ENCODE measurements at places on chromosomes 7 and 10. TPM values are rescaled to one million over a fixed set of nuclear protein-coding genes. Genes with fewer than 3 reads are reported as not detected.

DNA sequence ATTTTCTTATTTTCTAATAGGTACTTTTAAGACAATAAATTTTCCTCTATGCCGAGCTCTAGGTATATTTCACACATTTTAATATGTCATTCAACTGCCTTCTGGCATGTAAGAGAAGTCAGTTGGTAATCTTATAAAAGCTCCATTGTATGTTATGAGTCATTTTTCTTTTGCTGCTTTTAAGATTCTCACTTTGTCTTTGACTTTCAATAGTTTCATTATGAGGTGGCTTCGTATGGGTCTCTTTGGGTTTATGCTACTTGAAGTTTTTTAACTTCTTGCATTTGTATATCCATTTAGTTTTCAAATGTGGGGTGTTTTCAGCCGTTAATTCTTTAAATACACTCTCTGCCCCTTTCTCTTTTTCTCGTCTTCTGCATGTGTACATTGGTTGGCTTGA lies 80.5 kb downstream of the ABCA13 start:
- H3K27ac ChIP-seq: no peak overlapping the region
- no peak for DNase-seq
- no peaks in the 10 kb centered on the region for H3K27me3 ChIP-seq

- H3K36me3 ChIP-seq: peaks cover 9% of the 10 kb centered on the region
- H3K4me3 ChIP-seq: peak overlapping the region; percentile 97
- no peak for DNase-seq
- H3K27ac ChIP-seq: peak overlapping the region; percentile 96
Measured at GRCh38 chr10:110305767-110306451, 1.2 kb upstream of the SMNDC1 start.

- DNase-seq: no peak
- peaks cover 18% of the 10 kb centered on the region for H3K4me1 ChIP-seq
- H3K27me3 ChIP-seq: no peaks in the 10 kb centered on the region
- H3K4me3 ChIP-seq: no peak overlapping the region
- no peak overlapping the region for H3K27ac ChIP-seq
Measured at GRCh38 chr7:133364959-133365690, 112.2 kb downstream of the EXOC4 start.

- H3K4me1 ChIP-seq: no peaks in the 10 kb centered on the region
- H3K27ac ChIP-seq: no peak overlapping the region
- H3K36me3 ChIP-seq: no peaks in the 10 kb centered on the region
- no peak overlapping the region for H3K4me3 ChIP-seq
- DNase-seq: no peak
Measured at GRCh38 chr10:86024281-86025041, 342.1 kb downstream of the GRID1 start.

DNA sequence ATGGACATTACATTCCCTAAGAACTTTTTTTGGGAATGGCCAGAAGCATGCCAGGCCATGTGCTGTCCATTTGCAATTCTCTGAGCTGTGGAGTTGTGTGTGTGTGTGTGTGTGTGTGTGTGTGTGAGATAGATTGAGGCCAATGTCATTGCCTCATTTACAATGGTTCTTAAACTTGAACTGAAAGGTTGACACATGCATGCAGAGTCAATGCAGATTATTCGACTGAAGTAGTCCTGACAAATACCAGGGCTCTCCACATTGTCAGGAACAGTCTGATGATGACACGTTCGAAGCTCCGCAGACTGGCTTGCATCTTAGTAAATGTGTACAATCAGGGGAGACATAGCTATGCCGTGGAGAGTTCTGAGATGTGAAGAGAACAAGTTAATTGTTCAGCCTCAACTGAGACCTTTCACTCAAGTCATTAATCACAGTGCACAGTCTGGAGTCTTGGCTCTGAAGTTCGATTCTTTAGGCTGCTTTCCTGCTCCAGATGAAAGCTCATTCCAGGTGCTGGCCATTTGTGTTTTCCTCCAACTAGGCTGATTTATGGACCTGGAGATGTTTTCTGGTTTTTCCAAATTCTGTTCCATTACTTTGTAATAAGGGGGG lies 921.9 kb downstream of the LRMDA start:
- H3K4me3 ChIP-seq: no peak overlapping the region
- peaks cover 2% of the 10 kb centered on the region for H3K4me1 ChIP-seq
- no peak for DNase-seq
- H3K27ac ChIP-seq: no peak overlapping the region
- no peaks in the 10 kb centered on the region for H3K36me3 ChIP-seq

- H3K27me3 ChIP-seq: no peaks in the 10 kb centered on the region
- H3K4me3 ChIP-seq: peak overlapping the region; percentile 56
Measured at GRCh38 chr7:1535701-1536454, 5.4 kb downstream of the MAFK start.

- DNase-seq: no peak
- H3K4me1 ChIP-seq: no peaks in the 10 kb centered on the region
- H3K4me3 ChIP-seq: no peak overlapping the region
- peaks cover 22% of the 10 kb centered on the region for H3K27me3 ChIP-seq
- H3K27ac ChIP-seq: no peak overlapping the region
Measured at GRCh38 chr7:149685455-149685854, 87.9 kb downstream of the ZNF467 start.

DNA sequence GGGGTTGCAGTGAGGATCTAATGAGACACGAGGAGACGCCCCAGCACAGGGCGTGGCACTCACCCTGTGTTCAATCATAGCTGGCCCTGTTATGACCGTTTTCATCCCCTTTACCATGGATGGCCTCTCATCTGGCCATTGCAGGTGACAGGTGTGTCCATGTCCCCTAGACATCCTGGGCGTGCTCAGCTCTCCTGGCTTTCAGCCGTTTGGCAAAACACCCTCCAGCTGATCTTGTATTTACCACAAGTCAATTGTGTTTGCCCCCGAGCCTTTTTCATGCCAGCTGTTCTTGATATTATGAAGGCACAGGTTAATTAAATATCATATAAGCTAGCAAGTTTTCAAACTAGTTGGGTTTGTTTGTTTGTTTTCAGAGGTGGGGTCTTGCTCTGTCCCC lies 97.1 kb downstream of the CHST15 start:
- no peak for DNase-seq
- no peak overlapping the region for H3K27ac ChIP-seq
- peaks cover 33% of the 10 kb centered on the region for H3K4me1 ChIP-seq
- H3K27me3 ChIP-seq: peaks cover 27% of the 10 kb centered on the region

DNA sequence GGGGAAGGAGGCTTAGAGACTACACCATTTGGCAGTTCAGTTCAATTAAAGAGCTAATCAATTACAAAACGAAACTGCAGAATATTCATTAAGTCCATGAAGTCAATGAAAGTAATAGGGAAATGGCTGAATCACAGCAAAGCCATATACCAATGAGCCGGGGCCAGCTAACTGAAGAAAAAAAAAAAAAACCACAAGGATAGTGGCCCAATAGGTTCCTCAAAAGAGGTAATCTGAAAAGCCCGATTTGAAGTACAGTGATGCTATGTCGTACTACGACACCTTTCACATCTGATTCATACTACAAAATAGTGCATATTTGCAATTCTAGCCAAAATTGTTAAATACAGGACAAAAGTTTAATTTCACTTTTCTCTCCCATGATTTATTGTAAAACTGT lies 2.5 kb downstream of the ARHGAP12 start:
- H3K4me1 ChIP-seq: peaks cover 36% of the 10 kb centered on the region
- peak overlapping the region; percentile 85 for H3K4me3 ChIP-seq
- no peaks in the 10 kb centered on the region for H3K36me3 ChIP-seq
- H3K27ac ChIP-seq: no peak overlapping the region

- H3K27me3 ChIP-seq: peaks cover 4% of the 10 kb centered on the region
- no peak overlapping the region for H3K4me3 ChIP-seq
- no peaks in the 10 kb centered on the region for H3K36me3 ChIP-seq
- no peak for DNase-seq
- no peak overlapping the region for H3K27ac ChIP-seq
- peaks cover 14% of the 10 kb centered on the region for H3K4me1 ChIP-seq
Measured at GRCh38 chr7:95863-96260, 96.5 kb upstream of the FAM20C start.

DNA sequence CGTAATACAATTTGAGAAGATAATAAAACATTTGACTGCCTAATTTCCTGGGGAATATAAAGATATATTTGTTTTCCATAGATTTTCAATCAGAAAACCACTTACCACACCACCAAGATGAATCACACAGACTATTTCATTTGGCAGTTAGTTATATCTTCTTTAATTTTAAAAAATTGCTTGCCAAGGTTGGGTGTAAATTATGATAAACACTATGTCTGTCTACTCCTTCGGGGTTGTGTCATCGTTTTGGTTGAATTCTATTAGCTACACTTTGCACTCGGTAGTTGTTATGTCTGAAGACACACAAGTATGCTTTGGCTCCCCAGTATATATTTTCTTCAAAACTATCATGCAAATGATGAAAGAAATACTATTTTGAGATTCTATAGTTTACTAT lies 594.8 kb upstream of the SEMA3D start:
- no peaks in the 10 kb centered on the region for H3K36me3 ChIP-seq
- H3K4me3 ChIP-seq: no peak overlapping the region
- no peaks in the 10 kb centered on the region for H3K4me1 ChIP-seq
- no peak overlapping the region for H3K27ac ChIP-seq
- no peak for DNase-seq

DNA sequence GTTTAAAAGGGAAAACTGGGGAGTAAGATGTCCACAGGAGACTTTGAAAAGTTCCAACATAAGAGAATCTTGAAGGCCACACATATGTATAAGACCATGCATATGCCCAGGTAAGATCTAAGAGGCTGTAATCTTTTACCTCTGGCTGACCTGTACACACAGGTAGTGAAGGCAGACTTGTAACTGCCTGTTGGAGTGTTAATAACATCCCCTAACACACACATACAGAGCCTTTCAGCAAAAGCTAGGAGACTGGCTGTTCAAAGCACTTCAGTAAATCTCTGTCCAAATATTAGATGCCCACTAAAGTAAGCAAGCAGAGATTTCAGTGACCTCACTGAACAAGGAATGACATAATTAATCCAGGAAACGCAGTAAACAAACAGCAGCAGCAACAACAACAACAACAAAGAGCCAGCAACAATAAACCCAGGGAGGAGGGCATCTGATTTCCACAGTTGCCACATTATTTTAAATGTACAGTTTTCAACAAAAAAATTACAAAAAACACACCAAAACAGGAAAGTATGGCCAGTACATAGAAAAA lies 15.0 kb downstream of the CYP51A1 start:
- no peak overlapping the region for H3K27ac ChIP-seq
- peaks cover 45% of the 10 kb centered on the region for H3K36me3 ChIP-seq
- H3K27me3 ChIP-seq: no peaks in the 10 kb centered on the region
- no peak for DNase-seq
- no peak overlapping the region for H3K4me3 ChIP-seq
- H3K4me1 ChIP-seq: no peaks in the 10 kb centered on the region

DNA sequence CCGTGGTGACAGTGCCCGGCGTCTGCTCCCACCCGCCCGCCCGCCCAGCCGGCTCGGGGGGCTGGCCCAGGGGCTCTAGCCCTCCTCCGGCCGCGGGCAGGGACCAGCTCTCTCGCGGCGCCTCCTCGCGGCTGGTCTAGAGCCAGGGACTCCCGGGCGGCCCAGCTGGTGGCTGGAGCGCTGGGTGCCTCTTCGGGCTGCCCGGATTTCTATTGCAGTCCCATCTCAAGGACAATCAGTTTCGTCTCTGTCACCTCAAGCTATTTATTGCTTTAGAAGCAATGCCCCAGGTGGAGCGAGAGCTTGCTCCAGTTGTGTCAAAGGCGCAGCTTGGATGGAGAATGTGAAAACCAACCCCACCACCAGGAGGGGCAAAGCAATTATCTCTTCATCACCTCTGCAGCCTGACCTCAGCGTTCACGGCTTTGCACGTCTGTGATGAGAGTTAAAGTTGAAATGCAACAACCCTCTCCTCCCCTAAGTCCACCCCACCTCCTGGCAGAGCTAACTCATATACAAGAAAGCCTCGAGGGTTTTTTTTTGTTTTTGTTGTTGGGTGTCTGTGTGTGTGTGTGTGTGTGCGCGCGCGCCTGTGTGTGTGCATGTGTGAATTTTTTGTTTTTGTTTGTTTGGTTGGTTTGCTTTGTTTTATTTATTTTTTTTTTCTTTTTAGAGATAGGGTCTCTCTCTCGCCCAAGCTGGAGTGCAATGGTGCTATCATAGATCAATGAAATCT lies at the start of gene ITGA8:
Gene ITGA8 (minus strand): TSS at position 24 of the 736 bp plus-strand sequence. CDS start 151 bp downstream, outside the sequence.
- no peaks in the 10 kb centered on the region for H3K36me3 ChIP-seq
- H3K4me1 ChIP-seq: peaks cover 13% of the 10 kb centered on the region
- no peak for DNase-seq
- peaks cover 33% of the 10 kb centered on the region for H3K27me3 ChIP-seq
- no peak within 1 kb of the TSS for H3K27ac ChIP-seq

- H3K27me3 ChIP-seq: no peaks in the 10 kb centered on the region
- DNase-seq: no peak
- peaks cover 5% of the 10 kb centered on the region for H3K36me3 ChIP-seq
Measured at GRCh38 chr10:74314166-74314565, 163.1 kb downstream of the ADK start.

DNA sequence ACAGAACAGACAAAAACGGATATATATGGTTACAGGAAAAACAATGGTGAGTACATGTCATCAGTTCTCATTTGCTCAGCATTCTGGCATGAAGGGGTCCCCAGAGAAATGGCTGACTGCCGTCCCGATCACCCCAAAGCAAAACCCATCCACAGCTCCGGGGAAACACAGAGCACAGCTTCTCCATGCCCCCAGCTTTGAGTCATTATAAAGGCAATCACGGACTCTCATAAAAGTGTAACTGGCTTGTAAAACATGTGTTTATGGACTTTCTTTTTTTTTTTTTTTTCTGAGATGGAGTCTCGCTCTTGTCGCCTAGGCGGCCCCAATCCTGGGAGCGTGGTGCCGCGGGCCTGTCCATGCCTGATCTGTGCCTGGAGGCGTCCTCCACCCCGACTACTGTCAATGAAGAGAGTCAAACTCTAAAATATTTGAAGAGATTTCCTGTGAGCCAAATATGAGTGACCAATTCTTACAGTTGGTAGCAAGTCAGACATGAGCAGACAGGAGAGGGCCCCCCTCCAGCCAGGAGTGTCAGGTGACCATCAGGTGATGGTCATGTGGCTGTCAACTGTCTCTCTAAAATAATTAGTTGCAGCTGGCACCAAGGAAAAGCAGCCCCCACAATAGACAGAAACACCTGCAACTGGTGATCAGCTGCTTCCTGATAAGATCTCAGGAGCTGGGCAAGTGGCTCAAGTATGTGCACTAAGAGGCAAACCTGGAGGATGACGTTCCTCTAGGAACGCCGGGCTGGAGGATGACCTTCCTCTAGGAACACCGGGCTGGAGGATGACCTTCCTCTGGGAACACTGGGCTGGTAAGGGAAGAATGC lies 21.7 kb upstream of the NOM1 start:
- no peak overlapping the region for H3K27ac ChIP-seq
- H3K4me3 ChIP-seq: no peak overlapping the region
- no peak for DNase-seq
- H3K27me3 ChIP-seq: peaks cover 14% of the 10 kb centered on the region

GRCh38 chr10:44307691-44308090 lies 77.2 kb downstream of the CXCL12 start:
- peaks cover 12% of the 10 kb centered on the region for H3K4me1 ChIP-seq
- no peaks in the 10 kb centered on the region for H3K36me3 ChIP-seq
- H3K4me3 ChIP-seq: no peak overlapping the region

The IQUB gene
- 1.1 TPM for total RNA-seq

The AEBP1 gene
- 74.0 TPM for total RNA-seq

The GBX1 gene
- not detected for total RNA-seq

The VTI1A gene
- total RNA-seq: 49.1 TPM

The TMEM229A gene
- not detected for total RNA-seq

The SLF2 gene
- total RNA-seq: 11.6 TPM

The TES gene
- 66.0 TPM for total RNA-seq

The CFAP46 gene
- total RNA-seq: 0.21 TPM

The LEP gene
- 0.76 TPM for total RNA-seq

The HABP2 gene
- not detected for total RNA-seq

The SLC26A4 gene
- total RNA-seq: 0.26 TPM

The ENO4 gene
- total RNA-seq: not detected
